ENCODE measurements at places on chromosomes 5 and 9.

DNA sequence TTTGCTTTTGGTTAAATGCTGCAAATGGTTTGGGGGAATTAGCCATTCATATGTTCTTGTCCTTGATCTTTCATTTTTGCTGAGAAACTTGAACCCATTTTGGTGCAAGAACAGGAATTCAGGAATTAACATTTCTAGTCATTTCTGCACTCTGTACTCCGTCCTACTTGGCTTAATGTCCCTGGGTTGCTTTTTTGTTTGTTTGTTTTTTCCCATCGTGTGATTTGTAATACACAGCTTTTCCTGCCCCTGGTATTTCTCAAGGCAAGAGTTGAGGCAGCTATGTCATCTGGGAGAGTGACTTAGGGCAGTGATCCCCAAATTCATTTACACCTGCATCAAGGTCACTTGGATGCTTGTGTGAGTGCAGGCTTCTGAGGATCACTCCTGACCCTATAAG is 71.3 kb downstream of the IQGAP2 start:
- no peak for DNase-seq

DNA sequence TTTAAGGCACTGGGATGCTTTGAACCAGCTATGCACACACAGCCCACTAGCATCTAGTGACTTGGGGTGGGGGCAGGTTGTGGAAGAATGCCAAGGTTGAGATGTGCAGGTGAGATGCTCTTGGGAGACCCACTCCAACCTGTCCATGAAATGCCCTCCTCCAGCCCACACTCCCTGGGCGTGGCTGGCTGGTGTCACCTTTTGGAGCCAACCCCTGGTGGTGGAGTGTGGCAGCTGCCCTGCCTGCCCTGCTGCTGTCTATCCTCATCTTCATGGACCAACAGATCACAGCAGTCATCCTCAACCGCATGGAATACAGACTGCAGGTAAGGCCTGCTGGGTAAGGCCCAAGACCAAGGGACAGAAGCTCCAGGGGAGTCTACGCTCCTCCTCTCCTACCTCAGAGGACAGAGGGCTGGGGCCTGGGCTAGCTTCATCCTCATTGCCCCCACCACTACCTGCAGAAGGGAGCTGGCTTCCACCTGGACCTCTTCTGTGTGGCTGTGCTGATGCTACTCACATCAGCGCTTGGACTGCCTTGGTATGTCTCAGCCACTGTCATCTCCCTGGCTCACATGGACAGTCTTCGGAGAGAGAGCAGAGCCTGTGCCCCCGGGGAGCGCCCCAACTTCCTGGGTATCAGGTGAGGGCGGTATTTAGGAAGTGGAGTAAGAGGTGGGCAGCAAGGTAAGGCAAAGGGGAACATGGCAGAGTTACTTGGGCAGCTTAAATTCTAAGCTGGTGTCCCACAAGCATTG is 7.4 kb downstream of the SLC4A9 start:
- no peak for DNase-seq

GRCh38 chr5:180540050-180540694 is 46.0 kb downstream of the CNOT6 start:
- no peak for DNase-seq

DNA sequence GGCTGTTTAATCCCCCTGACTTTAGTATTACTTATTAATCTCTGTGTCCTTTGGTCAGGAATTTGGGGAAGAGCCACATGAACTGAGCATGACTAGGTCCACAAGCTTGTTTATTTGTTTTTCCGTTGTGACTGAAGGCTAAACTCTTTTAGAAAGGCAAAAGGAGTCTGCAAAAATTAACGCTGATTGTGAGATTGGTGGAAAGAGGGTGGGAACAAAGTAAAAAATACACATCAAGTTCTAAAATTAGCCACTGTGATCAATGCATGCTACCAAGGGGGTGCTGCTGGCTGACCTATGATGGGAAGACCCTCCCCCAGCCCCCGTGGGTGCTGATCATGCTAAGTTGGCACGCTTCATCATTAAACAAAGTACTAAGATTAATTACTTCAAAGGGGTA is 356.8 kb downstream of the ADGRV1 start:
- DNase-seq, result no peak

DNA sequence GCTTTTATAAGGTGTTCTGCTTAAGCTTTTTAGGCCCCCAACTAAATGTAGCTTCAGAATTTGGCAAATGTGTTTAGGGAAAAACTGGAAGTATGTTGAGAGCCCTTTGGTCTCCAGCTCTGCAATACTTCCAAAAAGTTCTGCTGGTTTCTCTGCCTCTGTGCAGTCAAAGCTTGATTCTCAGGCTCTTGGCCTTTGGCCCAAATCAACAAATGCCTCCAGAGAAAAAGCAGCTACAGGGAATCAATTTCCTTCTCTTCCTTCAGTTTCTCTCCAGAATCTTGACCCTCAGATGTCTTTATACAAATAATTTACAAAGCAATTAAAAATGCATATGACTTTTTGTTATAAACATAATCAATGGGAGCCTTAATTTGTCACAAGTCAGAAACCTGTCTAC is 235.7 kb downstream of the COMMD10 start:
- DNase-seq, result no peak

- no peak for DNase-seq
These were observed 11.3 kb downstream of the ZNF618 start for GRCh38 chr9:113887436-113887835.

GRCh38 chr5:130720355-130720754 is 444.7 kb downstream of the HINT1 start:
- DNase-seq, result no peak

DNA sequence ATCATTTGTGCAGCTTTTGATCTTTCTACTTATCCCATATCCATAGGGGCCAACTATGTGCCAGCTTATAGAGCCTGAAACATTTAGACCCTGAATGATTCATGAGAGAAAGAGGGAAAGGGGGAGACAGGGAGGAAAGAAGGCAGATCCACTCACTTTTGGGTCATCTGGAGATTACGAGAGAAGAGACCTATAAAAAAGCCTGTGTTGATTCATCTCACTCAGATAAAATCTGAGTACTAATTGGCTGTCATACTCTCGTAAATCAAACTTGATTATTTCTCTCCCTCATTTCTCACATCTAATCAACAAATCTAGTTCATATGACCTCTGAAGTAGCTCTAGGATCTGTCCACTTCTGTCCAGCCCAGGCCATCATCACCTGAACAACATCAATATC is 137.1 kb downstream of the ARL15 start:
- no peak for DNase-seq

DNA sequence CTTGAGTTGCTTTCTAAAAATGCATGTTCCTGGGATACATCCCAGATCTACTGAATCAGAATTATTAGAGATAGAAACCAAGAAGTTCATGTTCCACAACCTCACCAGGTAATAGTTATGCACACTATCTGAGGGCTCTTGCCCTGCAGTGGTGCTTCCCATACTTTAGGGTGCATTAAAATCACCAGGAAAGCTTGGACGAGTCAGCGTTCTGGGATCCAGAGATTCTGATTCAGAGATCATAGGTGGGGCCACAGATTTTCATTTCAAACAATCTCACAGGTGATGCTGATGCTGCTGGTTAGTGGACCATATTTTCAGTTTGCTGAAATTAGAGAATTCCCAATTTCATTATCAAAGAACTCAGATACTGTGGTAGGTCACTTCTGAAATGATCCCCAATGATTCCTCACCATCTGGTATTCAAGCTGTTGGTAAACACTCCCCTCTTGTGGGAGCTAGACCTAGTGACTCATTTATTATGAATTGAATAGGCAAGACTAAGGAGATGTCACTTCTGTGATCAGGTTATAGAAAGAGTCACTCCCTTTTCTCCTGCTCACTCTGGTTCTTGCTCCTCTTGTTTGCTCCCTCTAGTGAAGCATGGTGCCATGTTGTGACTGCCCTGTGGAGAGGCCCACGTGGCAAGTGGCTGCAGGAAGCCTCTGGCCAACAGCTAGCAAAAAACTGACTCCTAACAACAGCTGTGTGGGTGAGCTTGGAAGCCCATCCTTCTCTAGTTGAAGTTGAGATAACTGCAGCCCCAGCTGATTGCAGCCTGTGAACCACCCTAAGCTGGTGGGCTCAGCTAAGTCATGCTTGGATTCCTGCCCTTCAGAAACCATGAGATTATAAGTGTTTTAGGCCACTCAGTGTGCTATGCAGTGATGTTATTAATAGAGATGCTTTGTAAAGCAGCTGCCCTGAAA is 59.8 kb downstream of the SH3TC2 start:
- DNase-seq, result no peak

DNA sequence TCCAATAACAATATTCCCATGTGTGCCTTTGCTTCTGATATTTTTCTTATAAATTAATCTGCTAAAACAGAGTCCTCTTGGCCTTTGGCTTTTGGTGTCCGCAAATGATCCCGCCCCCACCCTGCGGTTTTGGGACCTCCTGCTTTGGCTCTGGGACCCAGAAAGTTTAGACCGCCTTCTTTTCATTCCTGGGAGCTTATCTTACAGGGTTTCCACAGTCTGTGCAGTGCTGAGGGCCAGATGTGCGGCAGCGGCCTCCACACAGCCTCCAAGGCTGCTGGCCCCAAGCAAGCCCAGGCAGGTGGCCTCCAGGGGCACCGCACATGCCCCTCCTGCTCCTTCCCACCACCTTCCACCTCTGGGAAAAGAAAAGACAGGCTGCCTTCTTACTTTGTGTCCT is 191.5 kb downstream of the ERCC6L2 start:
- no peak for DNase-seq
